Kidney (tissue), 22 donors: ENCODE measurements at places on chromosomes 12 and 14. TPM values are rescaled to one million over a fixed set of nuclear protein-coding genes. Genes with fewer than 3 reads are reported as not detected.

DNA sequence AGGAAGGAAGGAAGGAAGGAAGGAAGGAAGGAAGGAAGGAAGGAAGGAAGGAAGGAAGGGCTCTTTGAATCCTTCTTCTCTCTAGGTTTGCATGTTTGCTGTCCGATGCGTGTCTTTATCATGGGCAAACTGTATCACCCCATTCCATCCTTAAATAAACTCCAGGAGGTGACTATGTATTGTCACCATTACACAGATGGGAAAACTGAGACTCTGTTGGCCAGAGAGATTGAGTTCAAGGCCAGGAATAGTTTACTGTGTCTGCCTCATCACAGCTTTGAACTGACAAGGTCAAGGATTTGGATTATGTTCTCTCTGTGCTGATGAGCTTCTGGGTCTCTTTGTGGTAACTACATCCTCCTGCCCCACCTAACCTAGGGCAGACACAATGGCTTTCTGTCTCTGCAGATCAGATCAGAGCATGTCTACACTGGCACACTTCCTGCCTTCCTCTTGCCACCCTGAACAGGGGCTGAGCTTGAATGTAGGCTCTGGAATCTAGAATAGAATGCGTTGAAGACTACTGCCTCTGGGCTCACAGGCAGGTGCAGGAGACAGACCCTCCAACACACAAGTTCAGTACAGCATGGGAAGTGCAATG is 78.9 kb upstream of the MAP1LC3B2 start:
- no peak for DNase-seq

GRCh38 chr14:92603309-92604242 is 90.0 kb downstream of the RIN3 start:
- peak; percentile 35 for DNase-seq

Gene LRP1
- total RNA-seq, result 121 TPM

Gene LIN7A
- 9.7 TPM for total RNA-seq
